ENCODE measurements at places on chromosomes 12 and 14.

DNA sequence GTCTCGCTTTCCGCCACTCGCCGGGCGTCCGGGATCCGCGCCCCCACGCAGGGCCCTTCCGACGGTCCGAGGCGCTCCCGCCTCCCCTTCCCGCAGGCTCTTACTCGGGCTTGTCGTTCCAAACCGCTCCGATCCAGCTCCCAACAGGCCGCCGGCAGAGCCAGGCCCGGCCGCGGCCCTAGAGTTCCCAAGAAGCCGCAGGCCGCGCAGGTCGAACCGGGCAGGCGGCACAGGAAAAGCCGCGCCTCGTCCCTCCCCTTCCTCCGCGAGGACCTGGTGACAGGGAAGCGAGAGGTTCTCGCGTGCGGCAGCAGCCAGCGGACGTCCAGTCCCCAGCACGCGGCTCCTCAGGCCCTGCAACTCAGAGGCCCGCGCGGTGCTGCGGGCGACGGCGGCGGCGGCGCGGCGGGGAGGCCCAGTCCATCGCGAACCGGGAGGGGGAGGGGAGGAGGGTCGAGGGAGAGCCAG lies 272 bp downstream of the HECTD1 start:
- DNase-seq: no peak

DNA sequence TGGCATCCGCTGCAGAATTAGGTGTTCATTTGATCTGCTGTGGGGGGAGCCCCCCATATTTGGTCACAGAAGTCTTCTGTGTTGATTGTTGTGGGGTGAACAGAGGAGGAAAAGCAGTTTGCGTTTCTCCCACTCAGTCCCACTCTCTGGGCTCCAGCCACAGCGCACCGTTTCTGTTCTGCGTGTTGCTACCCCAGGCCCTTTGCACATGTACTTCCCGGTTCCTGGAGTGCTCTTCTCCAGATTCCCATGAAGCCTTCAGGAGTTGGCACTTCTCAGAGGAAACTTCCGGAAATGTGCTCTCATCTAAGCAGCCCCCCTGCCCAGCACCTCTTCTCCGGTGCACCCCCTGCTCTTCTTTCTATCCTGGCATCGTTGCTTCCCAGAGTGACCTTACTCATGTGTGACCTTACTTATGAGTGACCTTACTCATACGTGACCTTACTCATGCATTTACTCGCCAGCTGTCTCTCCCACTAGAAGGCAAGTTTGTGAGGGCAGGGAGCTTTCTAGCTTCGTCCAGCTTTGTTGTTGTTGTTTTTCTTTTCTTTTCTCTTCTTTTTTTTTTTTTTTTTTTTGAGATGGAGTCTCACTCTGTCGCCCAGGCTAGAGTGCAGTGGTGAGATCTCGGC lies 93.7 kb downstream of the SCARB1 start:
- no peak for DNase-seq

DNA sequence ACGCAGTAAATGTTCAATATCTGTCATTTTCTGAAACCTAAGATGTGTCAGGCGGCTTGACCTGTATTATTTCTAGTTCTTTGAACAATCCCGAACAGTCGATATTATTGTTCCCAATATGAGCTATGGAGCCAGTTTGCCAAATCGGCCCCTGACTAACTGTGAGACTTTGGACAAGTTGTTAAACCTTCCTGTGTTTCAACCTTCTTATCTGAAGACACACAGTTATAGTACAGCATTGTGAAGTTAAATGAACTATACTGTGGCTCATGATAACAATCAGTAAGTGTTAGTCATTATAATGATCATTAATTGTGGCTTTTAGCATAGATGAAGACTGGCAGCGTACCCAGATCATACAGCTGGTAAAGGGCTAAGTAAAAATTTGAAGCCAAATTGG lies 23.4 kb downstream of the DDX47 start:
- no peak for DNase-seq

DNA sequence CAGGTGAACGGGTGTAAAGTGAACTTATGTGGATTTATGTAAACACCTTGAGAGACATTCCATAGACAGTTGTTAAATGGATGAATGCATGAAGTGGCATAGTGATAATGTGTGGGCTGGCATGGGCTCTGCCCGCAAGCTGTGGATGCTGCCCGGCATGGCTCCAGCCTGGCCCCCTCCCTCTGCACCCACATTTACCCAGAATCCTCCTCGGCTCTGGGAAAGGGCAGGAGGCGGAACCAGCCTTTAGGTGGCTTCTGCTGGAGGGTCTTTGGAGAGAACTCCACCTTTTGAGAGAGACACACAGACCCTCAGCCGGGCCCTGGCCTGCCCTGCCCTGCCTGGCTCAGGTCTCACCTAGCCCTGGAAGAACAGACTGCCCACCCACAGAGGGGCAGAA lies 18.7 kb downstream of the RASAL1 start:
- DNase-seq: peak; percentile 89

GRCh38 chr12:26149968-26150500 lies 25.2 kb upstream of the BHLHE41 start:
- DNase-seq: no peak

DNA sequence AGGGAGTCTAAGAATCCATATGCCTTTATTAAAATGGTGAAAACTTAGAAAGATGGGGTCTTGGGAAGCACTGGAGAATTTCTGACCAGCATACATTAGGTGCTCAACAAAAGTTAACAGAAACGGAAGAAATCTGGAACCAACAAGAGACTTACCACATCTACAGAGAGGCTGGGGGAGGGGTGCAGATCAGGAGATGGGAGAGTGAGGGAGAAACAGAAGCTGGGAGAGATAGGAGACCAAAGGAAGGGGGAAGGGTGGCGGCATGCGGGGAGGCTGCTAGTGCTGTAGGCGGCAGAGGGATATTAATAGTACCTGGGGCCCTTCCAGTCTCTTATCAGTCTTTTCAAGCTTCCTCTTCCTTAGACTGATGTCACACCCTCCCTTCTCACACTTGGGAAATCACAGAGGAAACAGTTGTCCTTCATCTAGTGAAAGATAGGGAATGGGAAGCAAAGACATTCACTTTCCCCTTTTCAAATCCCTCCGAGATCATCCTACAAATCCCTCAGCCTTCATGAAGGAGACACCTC lies 18.1 kb downstream of the ZBTB39 start:
- no peak for DNase-seq

DNA sequence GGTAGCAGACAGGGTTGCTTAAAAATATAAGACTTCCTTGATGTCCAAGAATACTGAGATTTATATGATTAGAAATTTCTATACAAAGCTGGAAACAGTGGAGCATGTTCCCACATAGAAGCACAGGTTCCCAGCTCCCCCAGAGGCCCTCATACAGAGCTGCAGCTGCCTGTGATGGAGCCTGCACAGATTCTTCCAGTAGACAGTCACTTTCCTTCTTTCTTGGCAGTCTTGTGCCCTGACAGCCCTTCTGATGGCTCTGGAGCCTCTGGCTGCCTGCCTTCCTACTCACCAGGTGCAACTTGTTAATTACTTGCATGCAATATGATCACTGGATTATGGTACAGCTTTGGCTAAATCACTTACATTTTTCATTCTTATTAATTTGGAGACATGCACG lies 44.4 kb downstream of the BICD1 start:
- no peak for DNase-seq

- DNase-seq: no peak
Observed at GRCh38 chr12:88570103-88570502, 10.2 kb downstream of the KITLG start.

GRCh38 chr12:23659131-23659530 lies 290.3 kb downstream of the SOX5 start:
- DNase-seq: no peak

DNA sequence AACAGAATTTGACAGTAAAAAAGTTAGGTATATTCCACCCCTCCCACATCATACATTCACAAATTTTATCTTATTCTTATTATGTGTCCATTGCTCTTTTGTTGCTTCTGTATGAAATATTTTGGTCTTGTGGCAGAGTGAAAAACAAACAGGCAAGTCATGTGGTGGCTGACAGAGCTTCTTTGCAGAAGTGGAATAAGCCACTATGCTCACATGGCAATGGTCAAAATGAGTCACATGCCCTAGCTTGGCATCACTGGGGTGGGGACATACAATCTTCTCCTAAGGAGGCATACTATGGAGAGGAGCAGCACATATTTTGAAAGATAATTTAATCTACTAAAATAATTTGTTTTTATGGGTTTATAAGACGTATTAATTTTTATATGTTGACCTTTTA lies 27.7 kb upstream of the CMA1 start:
- DNase-seq: no peak

DNA sequence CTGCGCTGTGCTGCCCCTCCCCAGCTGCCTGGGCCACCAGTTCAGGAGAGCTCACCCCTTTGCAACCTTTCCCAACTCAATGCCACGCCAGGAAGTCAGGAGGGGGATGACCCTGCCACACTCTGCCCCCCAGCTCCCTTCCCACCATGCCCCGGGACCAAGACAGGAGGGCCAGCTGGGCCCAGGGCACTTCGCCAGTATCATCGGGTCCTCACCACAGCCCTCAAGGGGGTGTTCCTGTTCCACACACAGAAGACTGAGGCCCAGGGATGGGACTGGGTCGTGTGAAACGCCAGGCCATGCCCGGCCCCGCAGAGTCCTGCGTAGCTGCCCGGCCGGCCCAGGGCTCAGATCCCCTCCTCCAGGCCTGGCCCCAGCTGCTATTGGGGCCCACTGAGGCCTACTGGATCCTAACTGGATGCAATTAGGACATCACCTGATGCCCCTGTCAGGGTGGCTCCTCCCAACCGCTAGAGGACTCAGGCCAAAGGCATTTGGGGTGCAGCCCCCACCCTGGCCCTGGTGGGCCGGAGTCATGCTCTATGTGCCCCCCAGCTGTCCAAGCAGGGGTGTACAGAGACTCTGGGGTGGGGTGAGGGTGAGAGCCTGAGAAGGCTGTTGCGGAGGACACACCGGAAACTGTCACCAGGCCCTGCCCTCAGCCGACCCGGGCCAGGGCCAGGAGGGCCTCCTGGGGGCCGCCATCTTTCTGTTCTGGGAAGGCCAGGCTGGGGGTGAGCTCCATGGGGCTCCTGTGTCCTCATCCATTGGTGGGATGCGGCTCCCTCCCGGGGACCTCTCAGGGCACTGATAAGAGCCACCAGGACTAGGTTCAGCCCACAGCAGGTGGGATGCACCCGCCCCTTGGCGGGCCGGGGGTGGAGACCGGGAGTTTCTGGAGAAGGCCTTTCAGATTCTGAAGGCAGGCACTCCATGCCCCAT lies 29.3 kb upstream of the ANKRD9 start:
- DNase-seq: no peak

DNA sequence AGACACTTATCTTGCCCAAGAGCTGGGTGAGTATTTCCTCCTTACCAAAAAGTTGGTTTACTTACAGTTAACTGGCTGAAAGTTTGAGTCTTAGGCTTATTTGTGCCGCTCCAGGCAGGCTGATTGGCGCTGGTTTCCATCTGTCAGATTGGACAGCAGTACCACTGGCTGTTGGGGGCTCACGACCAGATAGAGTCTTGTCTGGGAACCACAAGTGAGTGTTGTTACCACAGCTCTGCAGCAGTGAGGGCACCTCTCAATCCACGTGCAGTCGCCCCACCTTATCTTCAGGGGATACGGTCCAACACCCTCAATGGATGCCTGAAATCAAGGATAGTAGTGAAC lies 58.9 kb downstream of the DDX51 start:
- no peak for DNase-seq

- DNase-seq: no peak
Observed at GRCh38 chr12:115823635-115824034, 453.9 kb downstream of the MED13L start.

DNA sequence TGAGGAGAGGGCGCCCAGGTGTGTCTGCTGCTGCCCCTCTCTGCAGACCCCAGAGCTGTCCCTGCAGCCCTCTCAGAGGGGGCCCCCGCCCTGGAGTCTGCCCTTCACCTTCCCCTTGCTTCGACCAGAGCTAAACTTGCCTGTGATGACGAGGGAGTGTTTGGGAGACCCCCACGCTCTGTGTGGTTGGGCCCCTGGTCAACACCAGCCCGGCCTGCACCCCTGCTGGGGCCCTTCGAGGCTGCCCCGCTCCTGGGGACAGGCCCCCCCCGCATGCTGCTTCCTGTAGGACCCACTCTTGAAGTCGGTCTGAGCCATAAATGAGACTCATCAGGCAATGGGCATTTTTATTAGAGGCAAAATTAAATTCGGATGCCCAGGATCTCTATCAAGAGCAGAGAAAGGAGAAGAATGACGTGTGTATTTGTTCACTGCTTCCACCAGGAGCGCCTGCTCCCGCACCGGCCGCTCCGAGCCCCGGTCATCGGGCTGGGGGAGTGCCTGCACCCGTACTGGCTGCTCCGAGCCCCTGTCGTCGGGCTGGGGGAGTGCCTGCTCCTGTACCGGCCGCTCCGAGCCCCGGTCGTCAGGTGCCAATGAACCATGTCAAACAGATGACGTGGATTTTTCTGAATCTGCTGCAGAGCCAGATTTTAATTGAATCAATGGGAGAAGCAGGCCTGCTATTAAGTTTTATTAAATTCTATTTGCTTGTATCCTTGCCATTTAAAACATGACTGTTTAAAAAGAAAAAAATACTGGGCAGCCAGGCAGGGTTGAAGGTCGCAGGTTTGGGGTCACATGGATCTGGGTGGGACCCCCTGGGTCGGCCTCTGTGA lies 47.7 kb downstream of the NOC4L start:
- no peak for DNase-seq

- DNase-seq: no peak
Observed at GRCh38 chr12:54034785-54035310, 2.0 kb downstream of the HOXC5 start.

DNA sequence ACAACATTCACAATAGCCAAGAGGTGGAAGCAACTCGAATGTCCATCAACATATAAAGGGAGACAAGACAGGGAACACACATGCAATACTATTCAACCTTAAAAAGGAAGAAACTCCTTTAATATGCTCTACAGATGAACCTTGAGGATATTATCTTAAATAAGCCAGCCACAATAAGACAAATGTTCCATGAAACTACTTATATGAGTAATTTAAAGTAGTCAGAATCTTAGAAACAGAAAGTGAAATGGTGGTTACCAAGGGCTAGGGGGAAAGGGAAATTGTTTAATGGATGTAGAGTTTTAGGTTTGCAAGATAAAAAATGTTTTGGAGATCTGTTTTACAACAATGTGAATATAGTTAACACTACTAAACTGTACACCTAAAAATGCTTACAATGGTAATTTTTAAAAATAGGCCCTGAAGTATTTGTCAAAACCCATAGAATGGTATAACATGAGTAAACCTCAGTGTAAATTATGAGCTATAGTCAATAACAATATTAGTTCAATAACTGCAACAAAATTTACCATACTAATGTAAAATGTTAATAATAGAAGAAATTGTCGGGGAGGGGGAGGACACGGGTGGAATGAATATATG lies 71.1 kb downstream of the EGLN3 start:
- DNase-seq: no peak

DNA sequence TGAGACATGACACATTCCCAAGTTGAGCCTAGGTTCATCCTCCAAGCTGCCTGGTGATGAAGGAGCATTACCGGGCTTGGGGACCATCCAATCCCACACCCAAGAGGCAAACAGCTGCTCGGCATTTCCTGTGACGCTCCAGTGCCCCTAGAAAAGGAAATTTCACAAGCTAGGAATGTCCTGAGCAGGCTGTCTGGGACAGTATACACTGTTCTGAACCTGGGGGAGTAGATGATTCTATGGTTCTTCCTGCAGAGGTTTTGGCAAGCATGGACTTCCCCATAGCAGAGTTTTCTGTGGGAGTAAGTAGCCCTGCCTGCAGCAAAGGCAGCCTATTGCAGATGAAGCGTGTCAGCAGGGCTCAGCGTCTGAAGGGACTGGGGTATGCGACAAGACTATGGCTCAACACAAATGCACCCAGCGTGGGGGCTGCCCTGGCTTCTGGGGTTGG lies 47.4 kb upstream of the SRSF5 start:
- DNase-seq: no peak

Data from NCI-H345 (cell line).